ENCODE measurements at places on chromosomes 6 and 20.

DNA sequence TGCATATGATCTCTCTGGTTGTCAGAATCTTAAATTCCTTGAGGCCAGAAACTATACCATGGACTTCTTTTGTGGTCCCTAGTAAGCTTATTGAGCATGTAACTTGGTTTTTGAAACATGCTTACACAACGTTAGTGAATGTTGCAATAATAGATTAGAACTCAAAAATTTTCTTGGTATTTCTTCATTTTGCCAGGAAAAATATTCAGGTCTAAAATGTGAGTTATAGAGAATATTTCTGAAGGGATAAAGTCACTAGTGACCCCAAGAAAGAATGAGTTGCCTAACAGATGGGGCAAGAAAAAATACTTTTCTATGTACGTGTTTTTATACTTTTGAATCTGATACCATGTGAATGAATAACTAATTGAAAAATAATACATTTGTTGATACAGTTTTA lies 195.4 kb downstream of the TFAP2A start:
- DNase-seq, result no peak

DNA sequence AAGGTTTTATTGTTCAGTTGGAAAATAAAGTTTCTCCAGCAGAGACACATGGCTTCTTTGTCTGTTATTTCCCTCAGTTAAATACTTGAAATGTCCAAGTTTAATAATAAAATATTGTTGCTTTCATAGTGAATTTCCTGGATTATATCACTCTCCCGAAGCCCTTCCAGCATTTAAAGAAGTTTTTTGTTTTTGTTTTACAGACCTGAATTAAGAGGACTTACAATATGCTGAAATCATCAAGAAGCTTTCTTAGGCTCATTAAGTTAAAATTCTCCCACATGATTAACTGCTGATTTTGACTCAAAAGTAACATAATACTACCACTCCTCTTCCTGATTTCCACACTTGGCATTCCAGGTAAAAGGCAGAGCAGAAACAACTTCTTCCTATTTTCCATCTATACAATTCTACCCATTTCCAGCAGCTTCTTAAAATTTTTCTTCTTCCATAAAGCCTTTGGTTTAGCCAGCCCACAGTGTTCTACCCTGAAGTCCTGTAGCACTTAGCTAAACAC lies 35.8 kb downstream of the PDSS2 start:
- DNase-seq, result no peak

- no peak for DNase-seq
Measured at GRCh38 chr6:154383273-154383672, 26.7 kb upstream of the IPCEF1 start.

DNA sequence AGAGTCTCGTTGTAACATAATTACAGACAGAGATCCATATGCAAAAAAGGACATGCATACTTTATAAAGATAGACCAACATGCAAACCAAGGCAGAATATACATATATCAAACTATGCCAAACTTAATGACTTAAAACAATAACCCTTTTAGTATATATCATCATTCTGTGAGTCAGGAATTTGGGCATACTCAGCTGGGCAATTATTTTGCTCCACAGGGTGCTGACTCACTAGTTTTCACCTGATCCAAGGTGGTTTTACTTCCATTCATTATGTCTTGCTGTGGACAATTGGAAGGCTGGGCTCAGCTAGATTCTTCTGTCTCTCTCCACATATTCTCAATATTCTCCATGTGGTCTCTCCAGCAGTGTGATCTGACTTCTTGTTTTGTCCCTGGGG lies 41.2 kb upstream of the RNF146 start:
- DNase-seq, result no peak

- no peak for DNase-seq
Measured at GRCh38 chr20:45028424-45029136, 62.3 kb downstream of the STK4 start.

DNA sequence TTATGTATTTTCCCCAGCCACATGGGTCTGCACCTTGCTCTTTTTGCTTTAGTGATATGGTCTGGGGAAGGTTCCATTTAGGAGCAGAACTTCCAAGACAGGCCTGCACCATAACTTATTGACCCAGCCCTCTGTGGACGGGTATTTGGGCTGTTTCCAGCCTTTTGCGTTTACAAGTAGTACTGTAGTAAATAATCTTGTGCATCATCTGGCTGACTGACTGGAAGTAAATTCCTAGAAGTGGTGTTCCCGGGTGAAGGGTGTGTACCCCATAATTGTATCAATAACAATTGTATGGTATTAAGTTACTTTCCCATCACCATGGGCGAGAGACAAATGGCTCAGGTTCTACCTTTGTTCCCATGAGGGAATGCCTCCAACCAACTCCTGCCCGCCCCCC lies 31.6 kb downstream of the SPDEF start:
- no peak for DNase-seq

- DNase-seq, result no peak
Measured at GRCh38 chr20:10799735-10800134, 125.9 kb upstream of the JAG1 start.

GRCh38 chr6:110813338-110814101 lies 1.7 kb downstream of the CDK19 start:
- DNase-seq, result no peak

DNA sequence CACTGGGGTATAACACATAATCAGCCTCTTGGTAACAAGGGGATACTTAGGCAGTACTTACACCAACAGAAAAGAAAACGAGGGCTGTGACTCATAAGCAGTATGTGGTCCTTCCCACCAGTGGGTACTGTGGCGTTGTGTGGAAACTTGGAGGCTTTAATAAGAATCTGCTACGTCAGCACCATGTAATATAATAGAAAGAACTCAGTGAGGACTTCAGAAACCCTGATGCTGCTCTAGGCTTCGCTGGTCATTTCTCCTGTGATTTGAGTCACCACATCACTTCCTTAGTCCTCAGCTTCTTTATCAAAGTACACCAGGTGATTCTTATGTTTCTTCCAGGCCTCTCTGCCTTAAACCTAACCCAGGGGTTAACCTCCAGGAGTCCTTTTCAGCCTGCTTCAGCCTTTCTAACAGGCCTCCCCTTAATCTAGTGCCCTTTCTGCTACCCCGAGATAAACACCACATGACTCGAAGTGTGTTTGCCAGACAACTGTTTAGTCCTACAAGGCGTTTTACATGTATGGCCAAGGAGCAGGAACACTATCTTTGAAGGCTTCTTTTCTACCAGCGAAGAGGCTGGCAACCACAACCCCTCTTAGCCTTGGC lies 68.5 kb downstream of the FYN start:
- no peak for DNase-seq

DNA sequence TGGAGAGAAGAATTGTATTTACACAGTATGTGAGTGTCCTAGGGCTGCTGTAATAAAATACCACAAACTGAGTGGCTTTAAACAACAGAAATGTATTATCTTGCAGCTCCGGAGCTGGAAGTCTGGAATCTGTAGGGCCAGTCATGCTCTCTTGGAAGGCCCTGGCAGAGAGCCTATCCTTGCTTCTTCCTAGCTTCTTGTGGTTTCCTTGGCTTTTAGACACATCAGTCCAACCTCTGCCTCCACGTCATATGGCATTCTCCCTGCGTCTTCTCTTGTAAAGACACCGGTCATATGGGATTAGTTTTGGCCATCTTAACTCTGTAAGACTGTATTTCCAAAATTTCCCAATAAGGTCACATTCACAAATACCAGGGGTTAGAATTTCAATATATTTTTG lies 10.8 kb downstream of the FNDC1 start:
- no peak for DNase-seq

GRCh38 chr6:135161411-135162395 lies 19.4 kb upstream of the MYB start:
- no peak for DNase-seq

DNA sequence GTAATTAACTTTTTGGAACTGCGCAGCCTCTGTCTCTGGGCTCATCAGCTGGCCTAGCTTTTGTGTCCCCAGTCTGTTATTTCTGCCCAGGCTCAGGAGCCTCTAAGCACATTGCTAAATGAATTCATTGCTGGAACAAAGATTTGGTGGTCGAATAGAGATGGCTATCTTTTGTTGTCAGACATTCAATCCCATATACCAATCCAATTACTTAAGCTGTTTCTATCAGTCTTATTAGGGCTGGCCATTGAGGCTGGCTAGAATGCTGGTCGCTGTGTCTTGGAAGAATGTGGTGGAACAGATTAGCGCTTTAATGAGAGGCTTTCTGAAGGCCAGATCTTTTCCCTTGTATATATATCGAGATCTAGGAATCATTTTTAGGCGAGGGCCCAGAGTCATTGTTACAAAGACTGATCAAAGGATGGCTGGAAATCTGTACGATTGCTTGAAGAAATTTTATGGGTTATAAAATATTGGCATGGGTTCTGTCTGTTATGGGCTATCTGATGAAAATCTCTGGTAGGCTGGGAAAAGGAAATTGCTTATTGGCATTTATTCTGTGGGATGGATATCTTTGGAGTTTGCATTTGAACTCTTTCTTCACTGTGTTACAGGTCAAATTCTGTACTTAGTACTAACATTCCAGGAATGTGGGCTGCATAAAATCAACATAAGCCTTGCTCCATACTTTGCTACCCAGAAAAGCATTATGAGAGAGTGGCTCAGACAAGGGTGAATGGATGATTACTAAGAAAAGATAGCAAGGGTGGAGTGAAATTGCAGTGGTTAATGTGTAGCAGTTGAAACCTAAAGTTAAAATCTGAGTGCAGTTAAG lies 34.8 kb upstream of the JAG1 start:
- DNase-seq, result no peak

- DNase-seq, result no peak
Measured at GRCh38 chr6:6771964-6772363, 183.4 kb downstream of the LY86 start.

GRCh38 chr6:90643381-90643780 lies 56.5 kb upstream of the MAP3K7 start:
- DNase-seq, result no peak

- DNase-seq, result no peak
Measured at GRCh38 chr6:130138116-130138908, 84.4 kb downstream of the SAMD3 start.

GRCh38 chr20:23530937-23531567 lies 37.2 kb downstream of the CST9L start:
- no peak for DNase-seq

- DNase-seq, result peak; percentile 31
Measured at GRCh38 chr20:9119776-9120175, 50.9 kb downstream of the PLCB4 start.

GRCh38 chr20:8012724-8013123 lies 6.8 kb downstream of the TMX4 start:
- no peak for DNase-seq

DNA sequence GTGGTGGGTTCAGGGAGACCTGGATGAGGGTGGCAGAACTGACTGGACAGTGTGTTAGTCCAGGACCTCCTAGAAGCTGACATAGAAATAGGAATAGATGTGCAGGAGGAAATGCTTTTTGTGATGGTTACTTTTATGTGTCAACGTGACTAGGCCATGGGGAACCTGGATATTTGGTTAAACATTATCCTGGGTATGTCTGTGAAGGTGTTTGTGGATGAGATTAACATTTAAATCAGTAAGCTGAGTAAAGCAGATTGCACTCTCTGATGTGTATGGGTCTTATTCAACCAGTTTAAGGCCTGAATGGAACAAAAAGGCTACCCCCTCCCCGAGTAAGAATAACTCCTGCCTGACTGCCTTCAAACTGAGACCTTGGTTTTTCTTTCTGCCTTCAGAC lies 219.3 kb downstream of the DHX35 start:
- no peak for DNase-seq

GRCh38 chr20:22866812-22867341 lies 168.2 kb upstream of the SSTR4 start:
- no peak for DNase-seq

GRCh38 chr20:23365390-23366165 lies 3.6 kb downstream of the GZF1 start:
- DNase-seq, result no peak

- no peak for DNase-seq
Measured at GRCh38 chr20:38962928-38963401, 821 bp downstream of the DHX35 start.

- DNase-seq, result no peak
Measured at GRCh38 chr20:50220894-50221365, 30.3 kb downstream of the CEBPB start.

DNA sequence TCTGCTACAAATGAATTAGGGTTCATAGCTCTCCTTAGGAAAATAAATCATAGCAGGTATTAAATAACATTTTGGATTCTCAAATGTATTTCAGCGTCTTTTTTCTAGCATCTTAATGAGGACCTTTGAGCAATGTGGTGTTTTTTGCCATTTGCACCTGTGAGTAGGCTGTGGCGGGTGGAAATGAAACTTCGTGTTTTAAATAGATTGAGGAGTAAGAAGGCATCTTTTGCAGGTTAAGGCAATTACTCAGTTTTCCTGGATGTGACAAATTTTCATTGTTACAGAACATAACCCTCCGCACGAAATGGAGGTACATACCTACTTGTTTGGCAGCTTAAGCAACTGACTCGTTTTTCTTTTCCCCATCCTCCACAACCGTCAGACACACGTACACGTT lies 708.9 kb upstream of the NRSN1 start:
- no peak for DNase-seq

- no peak for DNase-seq
Measured at GRCh38 chr6:140490081-140490480, 1115.6 kb upstream of the CITED2 start.

DNA sequence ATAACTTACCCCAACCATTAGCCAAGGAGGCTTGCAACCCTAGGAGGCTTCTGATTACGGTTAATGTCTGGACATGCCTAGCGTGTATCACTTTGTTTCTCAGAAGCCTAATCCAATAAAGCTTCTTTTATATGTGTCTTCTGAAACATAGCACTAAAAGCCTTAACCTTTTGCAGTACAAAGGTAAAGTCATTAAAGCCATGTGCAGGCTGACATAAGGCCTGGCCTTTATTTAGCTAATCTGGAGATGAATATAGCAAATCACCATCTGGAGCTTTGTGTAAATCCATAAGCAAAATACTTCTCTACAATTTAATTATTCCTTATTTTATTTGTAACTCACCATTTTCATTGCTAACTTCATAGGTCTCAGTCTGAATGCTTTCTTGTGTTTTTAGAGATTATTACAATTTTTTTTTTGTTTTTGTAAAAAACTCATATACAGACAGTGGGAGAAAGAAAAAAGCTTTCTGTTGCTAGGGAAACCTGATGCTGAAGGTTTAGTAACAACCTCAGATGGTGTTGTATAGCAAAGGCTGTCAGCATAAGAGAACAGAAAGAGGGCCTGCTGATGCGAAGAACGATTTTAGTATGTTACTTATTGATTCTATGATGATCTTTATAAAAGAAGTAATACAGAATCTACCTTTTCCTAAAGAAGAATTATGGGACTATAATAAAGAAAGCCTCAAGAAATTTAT lies at the start of gene EYS:
TSS of gene EYS (minus strand) at position 101 of the 701 bp plus-strand sequence. CDS start 211,816 bp downstream, outside the sequence.
- DNase-seq, result no peak

- DNase-seq, result no peak
Measured at GRCh38 chr6:159988983-159989454, 20.1 kb downstream of the IGF2R start.

- no peak for DNase-seq
Measured at GRCh38 chr6:57138026-57138425, 34.1 kb upstream of the BAG2 start.

DNA sequence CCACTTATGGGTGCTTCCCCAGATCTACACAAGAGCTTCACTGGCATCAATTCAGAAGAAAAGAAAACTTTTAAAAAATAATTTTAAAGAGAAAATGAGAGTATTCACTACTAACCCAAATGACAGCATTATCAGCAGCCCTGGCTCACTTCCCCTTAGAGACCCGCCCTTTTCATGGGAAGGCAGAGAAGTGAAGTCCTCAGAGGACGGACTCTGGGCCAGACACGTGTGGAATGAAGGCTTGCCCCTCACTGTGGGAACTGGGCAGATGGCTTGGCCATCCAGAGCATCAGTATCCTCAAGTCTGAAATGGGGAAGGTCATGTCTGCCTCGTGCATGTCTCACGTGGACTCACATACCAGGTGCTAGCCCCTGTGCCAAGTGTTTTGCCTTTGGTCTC lies 63.5 kb downstream of the JAG1 start:
- no peak for DNase-seq

Data from NCI-H510A treated with DMSO at 0.1 percent for 48 hours (cell line).